ENCODE measurements at places on chromosomes 2 and 18.

DNA sequence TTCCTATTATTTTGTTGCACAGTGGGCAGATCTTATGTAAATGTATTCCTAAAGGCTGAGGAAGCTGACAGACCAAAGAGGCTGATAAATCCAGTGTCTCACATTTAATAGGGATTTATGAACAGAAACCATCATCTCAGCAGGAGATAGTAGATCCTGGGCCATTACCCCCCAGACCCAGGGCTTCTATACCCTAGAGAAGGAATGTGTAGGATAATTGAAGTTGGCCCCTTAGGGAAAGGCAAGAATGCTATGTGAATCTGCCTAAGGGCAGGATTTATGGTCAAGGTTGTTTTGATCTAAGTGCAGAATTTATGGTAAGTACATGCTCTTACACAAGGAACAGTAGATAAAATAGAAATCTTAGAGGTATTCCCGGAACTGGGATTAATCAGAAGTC lies 29.0 kb downstream of the RPL37A start:
- DNase-seq = no peak

DNA sequence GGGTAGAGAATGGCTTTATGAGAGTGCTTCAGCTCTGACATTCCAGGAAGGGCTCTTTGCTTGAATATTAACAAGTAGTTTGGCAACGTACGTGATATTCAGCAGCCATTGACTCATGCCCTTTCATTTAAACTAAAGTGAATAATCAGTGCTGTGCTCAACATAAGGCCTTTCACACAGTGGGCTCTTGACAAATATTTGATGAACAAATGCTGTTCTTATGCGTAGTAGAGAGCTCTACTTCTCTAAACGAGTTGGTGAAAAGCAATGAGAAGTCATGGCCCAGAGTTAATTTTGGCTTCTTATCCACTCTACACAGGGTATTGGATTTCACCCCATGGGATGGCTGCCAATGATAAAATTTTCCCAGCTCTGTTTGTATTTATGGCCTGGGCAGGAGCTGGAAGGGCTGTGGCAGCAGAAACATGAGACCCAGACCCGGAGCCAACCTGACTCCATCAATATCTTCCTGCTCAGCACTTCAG lies 338.9 kb downstream of the CCDC85A start:
- no peak for DNase-seq

DNA sequence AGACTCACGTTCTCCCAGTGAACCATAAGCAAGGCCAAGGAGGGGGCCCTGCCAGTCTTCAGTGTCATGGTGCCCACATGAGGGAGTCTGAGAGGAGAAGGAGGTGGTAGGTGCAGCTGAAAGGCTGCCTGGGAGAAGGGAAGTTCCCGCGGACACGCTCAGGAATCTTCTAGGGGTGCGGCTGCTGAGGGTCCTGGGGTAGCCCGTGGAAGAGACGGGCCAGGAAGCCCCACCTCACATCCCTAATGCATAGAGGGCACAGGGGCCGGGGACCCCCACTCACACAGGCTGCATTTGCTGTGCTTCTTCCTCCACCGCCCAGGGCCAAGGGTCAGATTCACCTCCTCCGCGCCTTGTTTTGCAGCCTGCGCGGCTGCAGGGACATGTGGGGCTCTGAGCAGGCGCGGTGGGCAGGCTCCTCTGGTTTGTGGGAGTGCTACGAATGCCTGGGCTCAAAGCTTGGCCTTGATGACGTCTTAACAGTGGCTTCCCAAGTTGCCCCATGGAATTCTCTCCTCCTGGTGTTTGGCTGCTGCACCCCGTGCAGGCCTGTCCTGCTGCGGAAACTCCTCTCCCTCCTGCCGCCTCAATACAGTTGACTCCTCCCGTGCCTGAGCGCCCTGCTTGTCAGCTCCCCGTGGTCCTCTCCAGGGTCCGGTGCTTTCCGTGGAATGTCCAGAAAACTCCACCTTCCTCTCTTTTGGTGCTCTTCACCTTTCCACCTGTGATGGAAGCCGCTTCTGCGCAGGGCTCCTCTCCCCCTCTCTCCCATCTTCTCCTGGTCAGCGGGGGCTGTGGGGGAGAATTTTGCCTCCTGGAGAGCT lies 95.7 kb downstream of the VAPA start:
- DNase-seq = no peak

GRCh38 chr2:7502336-7502735 lies 585.1 kb downstream of the RNF144A start:
- DNase-seq = no peak

DNA sequence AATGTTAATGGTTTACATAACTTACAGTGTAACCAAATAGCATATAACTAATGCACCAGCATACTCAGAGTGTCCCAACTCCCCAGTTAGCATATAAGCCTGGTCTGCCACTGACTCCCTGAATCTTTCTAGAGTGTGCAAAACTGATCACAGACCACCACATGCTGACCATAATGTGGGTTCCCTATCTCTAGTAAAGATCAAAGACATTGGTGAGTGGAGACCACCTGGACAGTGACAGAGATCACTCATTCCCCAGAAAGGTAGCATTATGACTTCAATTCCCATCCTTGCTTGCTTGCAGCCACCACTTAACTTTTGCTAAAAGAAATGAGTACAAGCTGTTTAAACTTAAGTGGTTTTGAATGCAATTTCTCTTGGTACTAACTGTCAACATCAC lies 39.0 kb downstream of the KANSL1L start:
- DNase-seq = no peak

GRCh38 chr2:42859791-42860190 lies 67.4 kb upstream of the HAAO start:
- DNase-seq = no peak

DNA sequence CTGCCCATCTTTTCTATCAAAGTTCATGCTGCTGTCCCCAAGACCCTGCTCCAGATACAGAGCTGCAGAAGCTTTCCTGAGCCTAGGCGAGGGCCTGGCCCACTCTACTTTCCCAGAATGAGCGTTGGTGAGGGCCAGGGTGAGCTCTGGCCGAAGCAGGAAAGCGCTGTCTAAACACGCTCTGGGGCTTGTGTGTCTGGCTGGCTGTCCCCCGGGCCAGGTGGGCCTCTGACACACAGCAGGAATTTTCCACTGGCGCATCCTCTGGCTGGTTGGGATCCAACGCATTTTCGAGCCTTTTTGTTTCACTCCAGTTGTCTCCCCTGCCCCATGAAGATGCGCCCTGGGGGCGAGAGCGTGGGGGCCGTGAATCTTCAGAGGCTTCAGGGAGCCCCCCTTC lies 17.8 kb upstream of the KCNK3 start:
- DNase-seq = no peak

GRCh38 chr2:39705638-39706037 lies 39.9 kb downstream of the TMEM178A start:
- no peak for DNase-seq

DNA sequence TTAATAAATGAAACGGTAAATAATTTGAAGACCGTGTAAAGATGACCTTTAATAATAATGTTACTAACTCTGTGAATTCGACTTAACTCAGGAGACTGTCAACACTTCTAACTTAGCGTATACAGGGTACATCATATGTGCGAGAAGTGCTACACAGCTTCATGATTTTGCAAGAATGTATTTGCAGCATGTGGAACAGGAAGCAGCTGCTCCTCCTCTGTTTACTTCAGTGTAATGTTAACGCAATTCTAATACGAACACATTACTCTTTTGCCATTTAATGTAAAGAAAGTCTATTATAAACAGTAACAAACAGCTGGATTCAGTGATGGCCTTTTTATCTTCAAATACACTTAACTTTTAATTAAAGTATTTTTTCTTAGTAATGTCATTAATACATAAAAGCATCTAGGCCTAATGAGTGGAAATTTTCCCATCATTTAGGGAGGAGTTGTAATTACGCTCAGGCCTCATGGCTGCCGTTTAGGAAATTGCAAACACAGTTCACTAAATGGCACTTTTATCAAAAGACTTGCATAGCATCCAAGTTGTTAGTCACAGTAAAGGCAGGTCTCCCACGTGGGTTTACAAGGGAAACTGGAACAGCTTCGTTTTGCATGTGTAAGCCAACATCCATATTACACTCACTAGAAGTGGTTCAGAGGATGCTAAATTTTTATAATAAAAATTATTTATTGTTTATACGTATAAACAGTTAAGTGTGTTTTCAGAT lies 635.7 kb downstream of the FBXO15 start:
- DNase-seq = no peak

DNA sequence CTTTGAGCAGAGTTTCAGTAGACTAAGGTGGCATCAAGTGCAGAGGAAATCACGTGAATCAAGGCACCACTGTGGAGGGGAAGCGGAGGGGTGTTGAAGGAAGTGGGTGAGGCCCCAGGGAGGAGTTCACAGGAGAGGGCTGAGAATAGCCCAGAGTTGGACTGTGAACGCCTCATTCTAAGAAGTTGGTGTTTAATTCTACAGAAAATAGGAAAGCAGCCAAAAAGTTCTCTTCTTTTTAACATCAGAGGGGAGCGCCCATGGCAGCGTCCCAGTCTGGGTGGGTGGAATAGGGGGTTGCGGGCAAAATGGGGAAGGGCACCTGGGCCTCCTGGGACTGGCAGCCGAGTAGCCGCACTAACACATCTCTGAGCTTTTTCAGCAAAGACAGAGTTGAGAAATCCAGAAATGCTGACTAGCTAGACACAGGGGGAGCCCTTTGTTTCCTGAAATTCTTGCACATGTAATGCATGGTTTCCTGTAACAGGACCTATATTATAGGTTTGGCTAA lies 97.0 kb downstream of the NEB start:
- DNase-seq = peak; percentile 26

GRCh38 chr2:21676041-21676440 lies 552.3 kb downstream of the TDRD15 start:
- no peak for DNase-seq

DNA sequence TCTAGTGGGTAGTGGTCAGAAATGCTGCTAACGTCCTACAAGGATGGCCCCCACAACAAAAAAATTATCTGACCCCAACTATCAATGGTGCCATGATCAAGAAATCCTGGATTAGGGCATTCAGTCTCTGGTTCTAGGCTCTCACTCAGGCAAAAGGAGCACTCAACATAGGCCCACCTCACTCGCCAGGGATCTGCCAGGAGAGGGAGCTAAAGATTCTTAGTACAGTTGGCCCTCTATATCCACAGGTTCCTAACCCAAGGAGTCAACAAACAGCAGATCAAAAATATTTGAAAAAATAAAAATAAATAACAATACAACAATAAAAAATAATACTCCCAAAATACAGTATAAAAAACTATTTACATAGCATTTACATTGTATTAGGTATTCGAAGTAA lies 10.0 kb downstream of the SLC4A5 start:
- no peak for DNase-seq

DNA sequence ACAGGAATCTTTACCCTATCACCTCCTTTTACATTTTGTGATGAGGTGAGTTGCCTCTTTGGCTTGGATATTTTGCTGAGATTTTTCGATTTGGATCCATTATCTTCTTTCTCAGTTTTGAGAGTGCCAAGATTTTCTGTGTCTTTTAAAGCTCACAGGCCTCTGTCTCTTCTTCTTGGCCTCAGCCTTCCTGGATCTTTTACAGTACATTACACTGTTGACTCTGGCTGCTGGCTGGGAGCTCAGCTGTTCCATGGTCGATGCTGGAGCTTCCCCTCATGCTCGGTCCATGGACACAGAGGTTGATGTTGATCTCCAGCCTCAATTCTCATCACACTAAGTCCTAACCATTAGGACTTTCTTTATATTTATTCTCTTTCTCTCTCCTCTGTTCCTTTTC lies 332.8 kb upstream of the UBE2E3 start:
- no peak for DNase-seq

GRCh38 chr2:178327516-178327915 lies 123.5 kb downstream of the PRKRA start:
- DNase-seq = no peak

- DNase-seq = no peak
Measured at GRCh38 chr2:26396734-26397298, 4.9 kb upstream of the DRC1 start.

DNA sequence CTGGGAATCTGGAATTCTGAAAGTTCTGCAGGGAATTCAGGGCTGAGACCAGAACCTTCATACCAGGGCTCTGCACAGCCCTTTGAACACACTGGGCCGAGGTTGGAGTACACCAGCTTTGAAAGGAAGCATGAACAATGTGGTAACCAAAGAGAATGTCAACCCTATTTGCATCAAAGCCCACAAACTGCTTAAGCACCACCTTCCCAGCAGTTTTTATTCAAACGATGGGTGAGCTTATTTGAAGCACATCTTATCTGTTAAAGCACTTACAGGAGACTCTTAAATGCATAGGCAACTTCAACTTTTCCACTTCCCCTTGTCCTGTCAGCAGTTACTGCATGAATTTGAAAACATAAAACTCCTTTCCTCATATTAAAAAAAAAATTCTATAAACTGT lies 96.6 kb downstream of the TXNL1 start:
- DNase-seq = no peak

DNA sequence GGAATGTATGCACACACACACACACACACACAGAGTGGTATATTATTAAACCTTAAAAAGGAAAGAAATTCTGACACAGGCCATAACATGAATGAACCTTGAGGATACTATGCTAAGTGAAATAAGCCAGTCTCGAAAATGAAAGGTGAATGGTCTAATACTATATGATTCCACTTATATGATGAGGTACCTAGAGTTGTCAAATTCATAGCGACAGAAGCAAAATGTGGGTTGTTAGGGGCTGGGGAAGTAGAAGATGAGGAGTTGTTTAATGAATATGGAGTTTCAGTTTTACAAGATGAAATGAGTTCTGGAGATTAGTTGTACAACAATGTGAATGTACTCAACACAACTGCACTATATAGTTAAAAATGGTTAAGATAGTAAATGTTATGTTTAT lies 118.1 kb downstream of the ABCA12 start:
- DNase-seq = no peak

- no peak for DNase-seq
Measured at GRCh38 chr2:166485558-166486178, 8.4 kb downstream of the SCN7A start.

DNA sequence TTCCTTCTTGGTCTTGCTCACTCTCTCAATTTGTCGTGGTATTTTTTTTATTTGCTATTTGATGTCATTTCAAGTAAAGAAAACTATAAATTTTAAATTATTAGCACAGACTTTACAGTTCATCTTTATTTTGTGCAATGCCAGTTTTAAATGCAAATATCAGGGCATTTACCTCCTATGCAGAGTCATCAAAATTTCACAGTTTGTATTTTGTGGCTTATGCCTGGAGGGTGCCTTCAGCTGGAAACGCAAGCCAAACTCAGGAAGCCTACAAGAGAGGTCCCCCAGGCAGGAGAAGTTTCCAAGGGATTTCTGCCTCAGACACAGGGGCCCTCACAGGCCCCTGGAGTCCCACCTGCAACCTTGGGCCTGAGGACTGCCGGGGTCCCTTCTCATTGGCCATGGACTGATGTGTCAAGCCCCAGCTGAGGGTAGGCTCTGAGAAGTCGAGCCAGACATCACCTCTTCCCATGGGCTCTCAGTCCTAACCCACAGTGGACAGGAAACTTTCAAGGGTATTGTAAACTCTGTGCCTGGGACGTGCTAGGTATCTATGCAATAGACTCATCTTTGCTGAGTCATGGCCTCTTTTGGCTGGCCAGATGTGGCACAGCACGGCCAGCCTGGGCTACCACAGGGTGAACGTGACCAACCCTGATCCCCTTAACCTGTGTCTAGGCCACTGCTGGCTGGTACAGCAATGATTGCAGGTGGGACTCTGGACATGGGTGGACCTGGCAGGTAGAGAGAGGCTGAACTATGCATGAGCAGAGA lies 236.5 kb downstream of the CELF4 start:
- DNase-seq = no peak
